ENCODE measurements at places on chromosomes 3 and 15. TPM values are rescaled to one million over a fixed set of nuclear protein-coding genes. Genes with fewer than 3 reads are reported as not detected.

VWA5B2 gene
- not detected for total RNA-seq

DNA sequence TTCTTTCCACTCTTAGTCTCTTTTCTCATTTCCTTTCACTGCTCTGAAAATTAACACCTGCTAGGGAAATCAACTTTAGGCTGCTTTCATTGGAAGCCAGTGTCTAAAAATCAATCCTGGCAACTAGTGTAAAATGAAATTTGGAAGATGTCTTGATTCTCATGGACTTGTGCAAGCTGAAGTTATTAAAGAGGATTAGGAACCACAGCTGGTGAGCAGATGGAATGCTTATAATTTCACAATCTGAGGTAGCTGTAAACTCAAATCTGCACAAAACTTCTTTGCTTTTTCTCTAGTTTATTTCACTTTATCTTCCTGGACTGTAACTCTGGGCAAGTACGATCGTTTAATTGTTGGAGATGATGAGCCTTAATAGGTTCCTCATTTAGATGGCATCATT is 175.6 kb downstream of the GHSR start:
- no peak for DNase-seq

- no peak for DNase-seq
These were observed 183.8 kb downstream of the NEK10 start for GRCh38 chr3:27185231-27185989.

- DNase-seq = no peak
These were observed 565.7 kb downstream of the FGF12 start for GRCh38 chr3:192161661-192162060.

- DNase-seq = no peak
These were observed 137.2 kb downstream of the PPM1L start for GRCh38 chr3:160893207-160893606.

GRCh38 chr3:23084367-23084766 is 118.8 kb upstream of the UBE2E2 start:
- no peak for DNase-seq
